ENCODE measurements at places on chromosomes 3 and 15.

DNA sequence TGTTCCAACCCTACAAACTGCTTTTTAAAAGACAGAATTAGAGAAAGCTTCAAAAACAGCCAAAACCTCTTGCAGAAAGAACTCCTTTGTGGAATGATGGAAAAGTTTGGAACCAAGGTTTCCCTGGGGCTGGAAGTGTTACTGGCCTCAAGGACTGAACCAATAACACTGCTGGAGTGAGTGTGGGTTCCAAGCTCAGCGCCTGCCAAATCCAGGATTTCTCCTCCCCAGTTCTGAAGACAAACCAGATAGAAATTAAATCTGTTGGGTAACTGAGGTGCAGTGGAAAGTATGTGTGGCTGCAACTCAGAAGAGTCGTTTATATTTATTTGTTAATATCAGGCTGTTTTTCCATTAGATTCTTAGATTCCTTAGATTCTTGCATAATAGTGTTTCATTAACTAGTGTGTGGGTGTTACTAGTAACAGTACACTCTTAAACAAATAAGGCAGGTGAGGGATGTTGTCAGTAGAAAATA lies 66.5 kb upstream of the FNDC3B start:
- no peak for DNase-seq

DNA sequence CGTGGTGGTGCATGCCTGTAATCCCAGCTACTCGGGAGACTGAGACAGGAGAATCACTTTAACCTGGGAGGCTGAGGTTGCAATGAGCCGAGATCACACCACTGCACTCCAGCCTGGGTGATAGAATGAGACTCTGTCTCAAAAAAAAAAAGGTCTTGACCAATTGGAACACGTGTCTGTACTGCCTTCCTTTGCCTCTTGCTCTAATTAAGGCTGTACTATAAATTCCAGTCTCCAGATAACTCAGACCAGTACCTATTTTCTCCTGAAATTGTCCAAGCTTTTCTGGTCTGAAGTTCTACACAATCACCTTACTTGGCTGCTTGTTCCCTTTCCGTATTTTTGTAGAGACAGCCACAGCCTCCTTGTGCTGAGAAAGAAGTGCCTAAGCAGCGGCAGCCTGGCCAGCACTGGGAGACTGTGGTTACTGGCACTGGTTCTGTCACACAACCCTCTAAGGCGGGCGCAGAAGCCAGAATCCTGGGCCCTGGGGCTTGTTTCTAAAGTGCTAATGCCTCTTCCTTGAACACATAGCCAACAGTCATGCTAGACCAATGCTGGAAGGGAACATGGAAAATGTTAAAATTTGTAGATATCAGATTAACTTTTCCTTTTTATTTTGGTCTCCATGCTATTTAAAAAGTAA lies 6.2 kb upstream of the CEP70 start:
- DNase-seq: no peak

DNA sequence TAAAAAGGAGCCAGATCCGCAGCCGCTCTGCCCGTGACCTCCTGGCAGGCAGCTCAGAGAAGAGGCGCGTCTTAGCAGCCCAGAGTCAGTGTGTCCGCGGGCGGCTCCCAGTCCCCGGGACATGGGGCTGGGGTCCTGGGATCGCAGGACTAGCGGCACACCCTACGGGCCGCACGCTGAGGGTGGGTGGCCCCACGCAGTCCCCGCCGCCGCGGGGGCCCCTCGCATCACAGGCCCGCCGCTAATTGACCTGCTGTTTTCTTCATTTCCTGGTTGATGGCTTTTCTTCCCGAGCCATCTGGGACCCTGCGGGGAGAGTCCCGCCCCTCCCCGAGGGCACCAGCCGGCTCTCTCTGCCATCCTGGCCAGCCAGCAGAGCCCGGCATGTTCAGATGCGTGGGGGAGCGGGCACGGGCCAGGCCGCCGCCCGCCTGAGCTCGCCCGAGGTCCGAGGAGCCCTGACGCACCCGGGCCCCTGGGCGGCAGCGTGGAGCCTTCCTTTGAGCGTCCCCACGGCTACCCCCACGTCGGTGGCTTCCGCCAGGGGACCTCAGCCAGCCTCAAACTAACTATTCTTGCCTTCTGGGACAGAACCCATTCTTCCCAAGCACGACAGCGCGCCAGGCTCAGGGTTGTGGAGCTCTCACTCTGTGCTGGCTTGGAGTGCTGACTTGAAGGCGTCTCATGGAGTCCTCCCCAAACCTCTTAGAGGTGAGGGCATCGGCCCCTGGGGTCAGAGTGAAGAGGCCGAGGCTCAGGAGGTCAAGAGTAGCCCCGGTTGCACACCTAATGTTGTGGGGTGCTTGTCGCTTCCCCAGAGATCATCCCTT lies 34.6 kb upstream of the CACNA2D3 start:
- DNase-seq: no peak

DNA sequence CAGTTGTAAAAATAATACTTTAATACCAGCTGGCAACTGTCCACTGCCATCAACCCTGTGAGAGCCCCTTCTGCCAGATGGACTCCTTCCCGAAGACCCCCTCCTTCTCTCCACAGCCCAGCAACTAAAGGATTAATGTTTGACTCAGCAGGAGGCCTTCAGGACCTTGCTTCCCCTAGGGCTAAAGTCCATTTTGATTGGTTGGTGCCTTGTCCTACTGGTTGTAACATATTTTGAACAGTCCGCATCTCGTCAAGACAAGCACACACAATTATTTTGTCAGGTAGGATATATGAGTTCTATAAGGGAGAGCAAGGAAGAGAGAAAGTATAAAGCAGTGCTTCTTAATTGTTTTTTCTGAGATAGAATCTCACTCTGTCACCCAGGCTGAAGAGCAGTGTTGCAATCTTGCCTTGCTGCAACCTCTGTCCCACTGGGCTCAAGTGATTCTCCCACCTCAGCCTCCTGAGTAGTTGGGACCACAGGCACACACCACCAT lies 18.6 kb downstream of the ACOX2 start:
- no peak for DNase-seq

GRCh38 chr3:52973806-52974205 lies 72.1 kb downstream of the SFMBT1 start:
- no peak for DNase-seq

GRCh38 chr3:101189796-101190195 lies 130.6 kb downstream of the IMPG2 start:
- DNase-seq: no peak
